ENCODE measurements at places on chromosomes 7 and 10. TPM values are rescaled to one million over a fixed set of nuclear protein-coding genes. Genes with fewer than 3 reads are reported as not detected.

Gene SPOCK2
- total RNA-seq: 4.5 TPM

Gene NEBL
- 3.5 TPM for total RNA-seq

Gene LBX1
- total RNA-seq: not detected

Gene CDH23
- 43.0 TPM for total RNA-seq

Gene GALNT17
- 22.0 TPM for total RNA-seq

Gene PPP1R17
- not detected for total RNA-seq

Gene TBXAS1
- 15.7 TPM for total RNA-seq

Gene RBM17
- 68.3 TPM for total RNA-seq

Gene GJD4
- total RNA-seq: not detected

Gene TMEM270
- total RNA-seq: not detected

Gene ASIC3
- total RNA-seq: 1.4 TPM

Gene ADAP1
- 17.8 TPM for total RNA-seq

Gene SRGN
- total RNA-seq: 138 TPM

Gene HOXA5
- total RNA-seq: 11.3 TPM

Gene CYP3A7
- not detected for total RNA-seq

Gene CTAGE4
- total RNA-seq: 0.29 TPM

Gene TMEM106B
- 47.2 TPM for total RNA-seq

Gene HOXA6
- 9.1 TPM for total RNA-seq

Gene CARD11
- total RNA-seq: 1.9 TPM

Gene SPDYE9
- not detected for total RNA-seq

Gene ZNF425
- 0.97 TPM for total RNA-seq

Gene FAM25G
- total RNA-seq: not detected

Gene FRA10AC1
- 24.4 TPM for total RNA-seq

Gene GNGT1
- not detected for total RNA-seq
